Non-pigmented ciliary epithelial cell (primary cell): ENCODE measurements at places on chromosomes 5 and 9.

- DNase-seq = no peak
Observed at GRCh38 chr9:75019654-75020053, 8.4 kb downstream of the CARNMT1 start.

DNA sequence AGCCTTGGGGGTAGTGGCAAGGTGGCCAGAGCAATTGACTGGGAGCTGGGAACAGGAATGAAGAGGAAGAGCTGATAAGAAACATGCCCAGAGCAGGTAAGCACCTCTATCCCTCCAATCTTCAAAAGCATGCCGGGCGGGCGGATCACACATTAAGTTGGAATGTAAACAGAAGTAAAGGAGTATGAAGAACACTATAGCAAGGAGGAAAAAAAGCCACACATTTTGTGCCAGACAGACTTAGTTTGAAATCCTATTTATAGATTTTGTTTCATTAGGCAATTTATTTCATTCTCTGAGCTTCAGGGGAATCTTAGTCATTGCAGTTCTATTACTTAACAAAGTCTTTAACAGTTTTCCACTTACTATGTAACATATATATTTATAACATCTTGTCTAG is 173.9 kb upstream of the TNC start:
- no peak for DNase-seq

DNA sequence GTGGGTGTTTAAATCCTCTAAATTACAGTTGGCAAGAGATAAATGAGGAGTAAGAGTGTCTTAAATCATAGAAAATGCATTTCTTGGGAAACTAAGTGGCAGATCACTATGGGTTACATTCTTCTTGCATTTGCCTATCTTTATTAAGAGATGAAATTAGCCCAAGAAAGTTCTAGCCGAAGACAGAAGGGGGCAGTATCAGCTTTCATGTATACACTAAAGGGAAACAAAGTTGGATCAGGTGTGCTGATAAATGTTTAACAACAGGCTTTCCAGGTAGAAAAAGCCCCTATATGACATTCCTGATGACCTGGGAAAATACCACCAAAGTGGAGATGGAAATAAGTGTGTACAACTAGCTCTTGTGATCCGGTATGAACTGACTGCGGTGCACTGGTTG is 81.9 kb upstream of the TLR4 start:
- no peak for DNase-seq

DNA sequence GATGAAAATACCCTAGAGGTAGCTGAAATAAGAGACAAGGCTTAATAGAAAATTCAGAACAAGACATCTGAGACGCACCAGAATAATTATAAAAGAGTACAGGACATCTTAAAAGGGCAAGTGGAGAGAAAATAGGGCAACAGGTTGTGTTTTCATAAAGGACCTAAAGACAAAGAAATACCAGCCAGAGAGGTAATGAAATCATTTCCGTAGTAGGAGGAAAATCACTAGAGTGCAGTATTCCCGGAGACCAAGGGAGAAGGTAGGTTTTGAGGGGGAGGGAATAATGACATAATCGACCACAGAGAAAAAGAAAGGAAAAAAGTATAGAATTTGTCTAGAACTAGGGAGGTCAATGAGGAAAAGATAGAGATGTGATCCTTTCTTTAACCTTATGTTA is 26.2 kb upstream of the CTNNAL1 start:
- no peak for DNase-seq

GRCh38 chr5:132661231-132662003 is 3.4 kb downstream of the IL13 start:
- no peak for DNase-seq

- no peak for DNase-seq
Observed at GRCh38 chr9:113247640-113248039, 26.3 kb downstream of the SLC31A1 start.

DNA sequence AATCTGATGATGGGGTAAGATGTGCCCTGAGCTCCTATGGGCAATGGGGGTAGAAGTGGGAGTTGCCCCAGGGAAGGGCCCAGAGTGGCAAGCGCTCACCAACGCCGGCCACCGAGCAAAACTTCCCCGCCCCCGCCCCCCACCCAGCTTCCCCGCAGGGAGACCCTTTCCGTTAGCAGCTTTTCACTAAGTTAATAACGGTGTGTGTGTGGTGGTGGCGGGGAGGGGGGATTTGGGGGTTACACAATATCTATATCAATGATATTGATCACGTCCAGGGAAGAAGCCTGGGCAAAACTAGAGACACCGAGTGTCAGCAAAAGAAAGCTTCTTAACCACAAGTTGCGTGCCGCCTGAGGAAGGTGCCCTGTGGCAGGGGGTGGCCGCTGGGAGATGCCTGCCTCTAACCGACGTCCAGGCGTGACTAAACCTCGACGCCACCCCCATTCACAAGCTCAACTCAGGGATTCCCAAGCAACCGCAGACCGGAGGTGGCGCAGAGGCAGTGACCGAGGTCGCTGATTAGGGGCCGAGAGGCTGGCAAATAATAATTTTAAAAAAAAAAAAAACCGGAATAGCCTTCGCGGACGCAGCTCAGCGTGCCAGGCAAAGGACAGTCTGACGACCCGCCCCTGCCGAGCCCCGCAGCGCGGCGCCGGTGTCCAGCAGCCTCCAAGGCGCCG is 222.6 kb downstream of the MEF2C start:
- no peak for DNase-seq

GRCh38 chr5:67033880-67034651 is 162.5 kb downstream of the CD180 start:
- DNase-seq = no peak

- no peak for DNase-seq
Observed at GRCh38 chr5:95649842-95650620, 3.5 kb downstream of the RFESD start.

DNA sequence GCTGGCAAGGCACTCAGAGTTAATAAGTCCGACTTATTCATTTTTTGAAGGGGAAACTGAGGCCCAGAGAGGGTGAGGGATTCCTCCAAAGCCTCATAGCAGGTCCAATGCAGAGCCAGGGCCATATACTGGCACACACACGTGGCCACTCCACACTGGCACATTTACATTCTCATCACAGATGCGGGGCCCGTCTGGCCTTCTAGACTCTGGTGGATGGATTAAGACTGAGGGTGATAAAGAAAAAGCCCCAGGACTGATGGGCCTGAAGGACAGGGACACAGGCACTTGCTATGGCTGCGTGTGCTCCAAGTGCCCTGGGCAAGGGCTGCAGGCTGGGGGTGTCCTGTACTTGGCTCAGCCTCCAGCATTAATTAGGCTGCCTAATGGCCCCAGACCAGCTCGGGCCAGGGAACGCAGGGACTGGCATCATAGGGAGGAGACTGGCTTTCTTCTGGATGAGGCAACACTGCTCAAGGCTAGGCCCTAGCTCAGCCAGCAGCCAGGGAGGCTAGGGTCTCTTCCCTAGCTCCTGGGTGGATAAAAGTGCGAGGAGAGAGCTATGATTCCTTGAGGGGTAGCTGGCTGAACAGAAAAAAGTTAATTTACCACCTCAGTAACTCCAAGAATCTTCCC is 28.5 kb upstream of the CSF1R start:
- no peak for DNase-seq

- no peak for DNase-seq
Observed at GRCh38 chr5:14463629-14464028, 118.0 kb upstream of the OTULINL start.

DNA sequence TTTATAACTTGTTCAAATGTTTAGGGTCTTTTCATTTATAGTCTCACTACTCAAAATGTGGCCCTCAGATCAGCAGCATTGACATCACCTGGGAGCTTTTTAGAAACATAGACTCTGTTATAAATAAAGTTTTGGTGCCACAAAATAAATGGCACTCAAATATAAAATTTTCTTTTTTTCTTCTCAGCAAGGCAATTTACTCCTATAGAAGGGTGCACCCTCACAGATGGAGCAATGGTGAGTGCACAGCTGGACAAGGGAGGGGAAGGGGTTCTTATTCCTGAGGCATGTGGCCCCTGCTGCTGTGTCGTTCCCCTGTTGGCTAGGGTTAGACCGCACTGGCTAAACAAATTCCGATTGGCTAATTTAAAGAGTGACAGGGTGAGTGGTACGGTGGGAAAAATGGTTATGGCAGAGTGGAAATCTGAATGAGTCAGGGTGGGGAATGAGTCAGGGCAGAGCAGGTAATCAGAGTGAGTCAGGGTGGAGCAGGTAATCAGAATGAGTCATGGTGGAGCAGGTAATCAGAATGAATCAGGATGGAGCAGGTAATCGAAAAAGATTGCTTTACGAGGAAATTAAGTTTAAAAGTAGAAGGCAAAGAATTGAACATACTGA is 31.8 kb upstream of the C7 start:
- DNase-seq = no peak

DNA sequence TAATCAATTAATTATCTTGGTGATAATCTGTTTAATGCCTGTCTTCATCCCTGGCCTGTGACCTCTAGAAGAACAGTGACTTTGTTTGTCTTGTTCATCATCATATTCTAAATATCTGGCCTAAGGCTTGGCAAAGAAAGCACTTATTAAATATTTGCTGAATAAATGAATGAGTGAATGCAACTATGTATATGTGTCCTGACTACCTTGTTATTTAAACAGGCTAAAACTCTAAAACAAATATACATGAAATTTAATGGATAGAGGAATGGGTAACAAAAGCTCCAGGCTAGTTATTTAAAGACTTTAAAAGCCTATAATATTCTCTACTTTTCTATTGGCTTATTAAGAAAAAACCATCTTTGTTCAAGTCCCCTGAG is 91.7 kb upstream of the CER1 start:
- DNase-seq = no peak

DNA sequence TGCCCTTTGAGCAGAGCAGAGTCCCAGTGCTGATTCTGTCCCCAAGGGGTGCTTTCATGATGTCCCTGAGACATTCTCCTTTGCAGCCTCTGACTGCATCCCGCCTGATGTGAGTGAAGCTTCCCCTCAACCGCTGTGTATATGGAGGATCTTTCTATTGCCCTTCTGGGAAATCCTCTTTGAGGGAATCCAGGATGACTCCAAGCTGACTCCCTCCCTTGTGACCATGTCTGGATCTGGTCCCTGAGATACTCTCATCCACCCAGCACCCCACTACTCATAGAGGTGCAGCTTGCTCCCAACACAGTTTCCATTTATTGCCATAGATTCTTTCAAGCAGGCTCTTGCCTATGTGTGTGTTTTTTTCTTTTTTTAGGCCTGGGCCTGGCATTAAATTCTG is 216.5 kb downstream of the SEC61B start:
- DNase-seq = no peak

GRCh38 chr9:16485575-16486321 is 384.7 kb downstream of the BNC2 start:
- no peak for DNase-seq

- no peak for DNase-seq
Observed at GRCh38 chr9:83119873-83120272, 56.9 kb upstream of the RASEF start.

GRCh38 chr9:91758491-91758981 is 191.5 kb downstream of the ROR2 start:
- no peak for DNase-seq

GRCh38 chr5:124519396-124519795 is 227.0 kb downstream of the ZNF608 start:
- DNase-seq = peak; percentile 37

DNA sequence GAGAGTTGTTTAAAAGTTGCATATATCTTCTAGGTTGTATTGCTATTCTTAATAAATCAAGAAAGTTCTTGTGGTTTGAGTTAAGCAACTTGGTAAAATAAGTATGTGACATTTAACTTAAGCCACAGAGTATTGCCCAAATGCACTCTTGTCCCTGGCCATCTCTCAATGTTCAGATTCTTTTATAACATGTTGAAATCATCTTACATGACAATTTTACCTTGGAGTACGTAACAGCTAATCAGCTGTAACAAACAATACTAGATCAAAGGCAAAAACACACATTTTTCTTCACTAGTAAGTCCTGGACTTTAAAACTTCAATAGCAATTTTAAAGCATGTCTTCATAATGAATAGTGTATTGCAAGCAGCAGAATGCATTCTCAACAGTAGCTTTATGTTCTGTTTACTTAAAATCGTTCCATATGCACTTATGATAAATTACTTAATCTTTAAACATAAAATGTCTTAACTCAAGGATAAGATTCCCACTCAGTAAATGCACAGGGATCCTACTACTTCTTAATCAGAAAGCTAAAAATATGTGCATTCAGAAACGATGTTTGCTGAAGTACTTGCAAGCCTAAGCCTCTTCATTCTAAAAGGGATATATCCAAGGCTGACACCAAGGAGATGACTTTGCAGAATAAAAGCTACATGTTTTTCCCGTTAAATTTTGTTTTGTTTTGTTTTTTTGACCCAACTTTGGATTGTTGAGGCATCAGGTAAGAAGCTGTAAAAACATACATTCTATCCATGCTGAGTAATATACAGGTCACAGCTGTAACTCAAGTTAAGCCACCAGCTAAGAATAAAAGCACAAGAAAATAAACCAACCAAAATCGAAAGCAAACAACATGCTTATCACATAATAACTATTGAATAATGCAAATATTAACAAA is 86.1 kb upstream of the NFIB start:
- DNase-seq = no peak

DNA sequence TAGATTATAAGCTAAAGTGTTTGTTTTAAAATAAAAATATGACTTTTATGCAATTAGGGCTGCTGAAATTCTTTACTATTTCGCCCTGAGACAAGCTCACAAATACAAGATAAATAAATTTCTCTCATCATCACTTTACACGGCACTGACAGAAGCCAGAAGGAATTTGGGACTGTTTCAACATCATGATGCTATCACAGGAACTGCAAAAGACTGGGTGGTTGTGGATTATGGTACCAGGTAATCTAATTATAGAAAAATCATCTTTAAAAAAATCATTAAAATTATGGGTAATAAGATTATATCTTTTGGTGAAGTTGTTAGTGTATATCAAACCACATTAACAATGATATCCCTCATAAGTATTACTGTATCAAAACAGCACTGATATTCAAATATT is 95.0 kb downstream of the MAN2A1 start:
- no peak for DNase-seq

DNA sequence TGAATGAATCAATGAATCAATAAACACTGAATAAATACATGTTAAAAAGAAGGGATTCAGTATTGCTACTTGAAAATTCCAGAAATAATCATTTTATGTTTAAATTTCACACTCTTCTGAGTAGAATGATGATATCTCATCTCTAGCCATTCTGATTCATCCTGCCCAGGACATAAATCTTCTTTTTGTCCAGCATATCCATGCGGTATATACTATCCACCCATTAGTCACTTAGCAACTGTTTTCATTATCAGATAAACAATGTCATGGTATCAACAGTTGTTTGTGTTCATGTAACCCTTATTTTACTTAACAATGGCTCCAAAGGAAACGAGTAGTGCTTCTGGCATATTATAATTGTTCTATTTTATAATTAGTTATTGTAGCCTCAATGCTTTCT is 432.4 kb upstream of the SMC2 start:
- no peak for DNase-seq

GRCh38 chr5:147628058-147628895 is 118.4 kb upstream of the DPYSL3 start:
- DNase-seq = peak; percentile 20
